Activated naive CD8-positive, alpha-beta T cell treated with anti-CD3 and anti-CD28 coated beads, Interleukin-2, amount 10 ng/mL, durations not matched to agents 7 days and 5 days (primary cell): ENCODE measurements at places on chromosomes 2 and 18.

- H3K27ac ChIP-seq, result no peak overlapping the region
- DNase-seq, result no peak
- H3K4me1 ChIP-seq, result peaks cover 13% of the 10 kb centered on the region
- peaks cover 3% of the 10 kb centered on the region for H3K27me3 ChIP-seq
- peaks cover 4% of the 10 kb centered on the region for H3K36me3 ChIP-seq
Measured at GRCh38 chr2:7835151-7835550, 846.7 kb upstream of the ID2 start.

DNA sequence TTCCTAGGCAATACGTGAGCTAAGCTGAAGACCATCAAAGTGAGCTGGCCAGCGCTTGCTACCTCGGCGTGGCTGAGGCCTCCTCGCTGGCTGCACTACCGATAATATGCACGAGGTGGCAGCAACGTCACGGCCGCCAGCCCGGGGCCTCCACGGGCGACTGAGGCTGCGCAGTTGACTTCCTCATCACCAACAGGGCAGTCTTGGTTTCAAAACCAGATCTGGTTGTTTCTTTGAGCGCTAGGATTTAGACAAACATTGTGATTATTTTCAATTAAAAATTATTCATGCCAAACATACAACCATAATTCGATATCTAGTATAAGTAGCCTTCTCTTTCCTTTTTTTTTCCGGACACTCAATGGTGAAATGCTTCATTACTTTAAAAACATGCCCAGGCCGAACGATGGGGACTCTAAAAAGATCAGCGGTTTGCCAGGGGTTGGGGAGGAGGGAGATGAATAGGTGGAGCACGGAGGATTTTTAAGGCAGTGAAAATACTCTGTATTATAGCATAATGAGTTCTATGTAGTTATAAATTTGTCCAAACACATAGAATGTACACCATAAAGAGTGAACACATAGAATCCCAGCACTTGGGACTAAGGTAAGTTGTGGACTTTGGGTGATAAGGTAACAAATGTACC lies 52.0 kb downstream of the CYBRD1 start:
- DNase-seq, result peak; percentile 88
- H3K4me3 ChIP-seq, result peak overlapping the region; percentile 11
- peaks cover 7% of the 10 kb centered on the region for H3K4me1 ChIP-seq
- no peaks in the 10 kb centered on the region for H3K36me3 ChIP-seq
- no peak overlapping the region for H3K27ac ChIP-seq
- no peaks in the 10 kb centered on the region for H3K27me3 ChIP-seq

DNA sequence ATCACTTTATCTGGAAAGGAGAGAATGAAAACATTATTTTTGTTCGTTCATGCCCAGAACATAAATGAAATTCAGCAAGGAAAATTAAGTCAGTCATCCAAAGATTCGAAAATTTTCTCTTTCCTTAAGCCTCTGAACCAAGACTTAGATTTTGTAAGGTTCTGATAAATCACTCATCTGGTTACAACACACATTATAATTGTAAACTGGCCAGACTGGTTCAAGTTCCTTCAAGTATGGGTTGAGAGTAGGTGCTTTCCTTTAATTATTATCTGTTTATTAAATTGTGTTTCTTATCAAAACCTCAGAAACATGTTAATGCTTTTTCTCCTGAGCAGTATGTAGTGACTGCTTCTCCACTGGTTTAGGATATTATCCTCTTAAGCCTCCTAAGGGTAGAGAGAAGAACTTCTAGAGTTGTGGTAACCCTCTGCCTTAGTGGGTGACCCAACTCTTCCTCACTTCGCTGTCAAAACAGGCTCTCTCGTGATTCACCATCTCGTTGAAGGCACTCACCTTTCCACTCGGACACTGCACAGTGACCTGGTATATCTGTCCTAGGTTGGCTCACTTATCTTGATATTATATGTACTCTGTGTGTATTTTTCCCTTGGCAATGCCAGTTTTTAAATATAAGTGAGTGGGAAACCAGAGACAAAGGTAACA lies 325.9 kb downstream of the PAX3 start:
- no peaks in the 10 kb centered on the region for H3K4me1 ChIP-seq
- no peaks in the 10 kb centered on the region for H3K27me3 ChIP-seq
- no peak for DNase-seq
- no peaks in the 10 kb centered on the region for H3K36me3 ChIP-seq
- H3K4me3 ChIP-seq, result no peak overlapping the region

DNA sequence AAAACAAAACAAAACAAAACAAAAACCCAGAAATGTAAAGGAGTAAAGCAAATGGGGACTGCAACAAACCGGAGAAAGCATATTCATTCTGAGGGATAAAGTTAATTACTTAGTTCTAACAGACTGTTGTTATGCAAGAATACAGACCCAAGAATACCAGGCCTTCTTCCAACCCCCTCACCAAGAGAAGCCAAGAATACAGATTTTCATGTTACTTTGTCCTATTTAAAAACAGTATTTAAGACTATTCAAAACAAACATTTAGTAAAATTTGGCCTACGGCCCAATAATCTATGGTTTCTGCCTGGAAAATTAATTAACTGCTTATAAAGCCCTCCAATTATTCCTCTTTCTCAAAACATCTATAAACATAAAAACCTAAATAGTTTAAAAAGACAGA lies 91.4 kb downstream of the USP34 start:
- H3K4me3 ChIP-seq, result no peak overlapping the region
- no peak for DNase-seq
- H3K36me3 ChIP-seq, result peaks cover 46% of the 10 kb centered on the region
- H3K4me1 ChIP-seq, result no peaks in the 10 kb centered on the region

DNA sequence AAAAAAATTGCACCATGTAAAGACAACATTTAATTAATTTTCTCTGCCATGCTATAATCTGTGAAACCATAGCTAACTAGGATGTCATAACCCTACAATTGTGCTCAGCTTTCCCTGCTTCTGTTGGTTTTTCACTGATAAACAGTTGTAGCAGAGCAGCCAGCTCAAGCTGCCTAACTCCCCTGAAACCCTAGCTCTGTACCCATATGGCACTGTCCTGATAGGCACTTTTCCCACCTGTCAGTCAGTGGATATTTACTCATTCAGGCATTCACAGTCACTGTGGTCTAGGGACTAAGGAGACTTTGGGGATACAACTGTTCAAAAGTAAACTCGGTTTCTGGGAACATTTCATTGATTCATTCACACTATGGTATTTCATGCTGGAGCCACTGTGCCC lies 407.0 kb downstream of the DSEL start:
- no peaks in the 10 kb centered on the region for H3K27me3 ChIP-seq
- H3K4me1 ChIP-seq, result no peaks in the 10 kb centered on the region
- no peak for DNase-seq
- no peaks in the 10 kb centered on the region for H3K36me3 ChIP-seq
- no peak overlapping the region for H3K27ac ChIP-seq

DNA sequence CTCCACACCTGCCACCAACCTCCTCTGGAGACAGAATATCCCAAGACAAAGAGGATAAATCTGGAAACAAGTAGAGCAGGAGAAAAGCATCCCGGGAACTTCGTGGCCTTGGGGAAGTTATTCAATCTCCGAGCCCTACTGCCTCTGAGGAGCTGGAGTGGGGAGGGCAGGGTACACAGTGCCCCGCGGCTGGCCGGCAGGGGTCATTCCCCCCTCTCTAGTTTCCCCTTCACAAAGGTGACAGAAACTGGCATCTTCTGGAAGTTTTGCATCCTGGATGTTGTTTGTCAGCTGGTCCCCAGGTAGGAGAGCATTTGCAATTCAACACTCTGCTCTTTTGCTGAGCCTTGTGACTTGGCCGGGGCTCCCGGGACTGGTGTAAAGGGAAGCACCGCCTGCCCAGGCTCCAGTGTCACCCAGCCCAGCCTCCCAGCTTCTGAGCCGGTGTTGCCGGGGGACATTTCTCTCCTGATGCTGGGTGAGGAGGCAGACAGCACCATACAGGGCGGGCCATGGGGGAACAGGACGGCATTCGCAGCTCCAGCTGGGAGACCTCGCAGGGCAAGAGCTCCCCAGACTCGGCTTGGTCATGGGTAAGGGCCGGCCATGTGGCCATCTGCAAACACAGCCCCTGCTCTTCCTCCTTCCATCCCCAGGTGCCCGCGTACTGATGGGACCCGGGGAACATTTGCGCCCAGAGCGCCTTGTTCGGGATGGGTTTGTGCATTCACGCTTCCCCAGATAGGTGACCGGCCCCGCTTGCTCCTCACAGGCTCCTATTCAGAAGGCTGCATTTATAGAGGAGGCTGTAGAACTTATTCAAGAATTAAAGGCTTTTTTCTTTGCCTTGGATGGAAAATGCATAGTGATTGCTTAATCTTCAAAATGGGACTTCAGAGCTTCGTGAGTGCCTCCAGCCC lies 7.4 kb upstream of the NTSR2 start:
- peaks cover 47% of the 10 kb centered on the region for H3K27me3 ChIP-seq
- H3K4me1 ChIP-seq, result peaks cover 4% of the 10 kb centered on the region
- H3K4me3 ChIP-seq, result no peak overlapping the region

DNA sequence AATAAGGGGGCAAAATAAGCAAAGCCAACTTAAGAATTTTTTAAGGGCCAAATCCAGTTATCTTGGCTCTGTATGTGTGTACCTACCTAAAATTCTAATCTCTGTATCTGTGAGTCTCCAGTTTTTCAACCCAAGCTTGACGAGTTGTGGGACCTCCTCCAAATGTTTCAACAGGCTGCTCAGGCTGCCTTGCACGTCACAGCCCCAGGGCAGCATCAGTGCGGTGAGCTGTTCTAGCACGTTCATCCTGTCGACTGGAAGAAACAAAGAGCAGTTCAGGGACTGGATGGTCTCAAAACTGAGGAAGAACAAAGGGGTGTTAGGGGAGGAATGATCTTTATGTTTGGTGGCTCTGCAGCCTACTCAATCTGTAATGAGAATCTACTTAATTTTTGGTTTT lies 29.4 kb downstream of the NLRC4 start:
- no peak overlapping the region for H3K4me3 ChIP-seq
- H3K36me3 ChIP-seq, result peaks cover 7% of the 10 kb centered on the region
- no peaks in the 10 kb centered on the region for H3K4me1 ChIP-seq
- no peaks in the 10 kb centered on the region for H3K27me3 ChIP-seq

DNA sequence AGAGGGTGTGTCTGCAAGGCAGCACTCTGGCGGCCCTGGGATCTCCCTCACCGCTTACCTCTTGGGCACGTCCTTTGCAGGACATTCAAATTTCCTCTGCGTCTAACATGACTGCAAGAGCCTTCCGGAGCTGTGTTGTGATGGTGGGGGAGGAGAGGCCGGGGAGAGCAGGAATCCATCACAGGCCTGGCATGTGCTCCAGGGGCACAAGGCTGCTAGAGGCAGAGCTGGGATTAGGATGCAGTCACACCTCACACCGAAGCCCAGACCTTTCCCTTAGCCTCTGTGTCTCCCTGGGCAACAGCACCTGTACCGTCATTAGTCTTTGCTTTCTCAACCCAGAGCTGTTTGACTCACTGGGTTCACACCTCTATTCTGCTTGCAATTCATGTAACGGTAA lies 111.3 kb downstream of the CMPK2 start:
- no peaks in the 10 kb centered on the region for H3K4me1 ChIP-seq
- H3K27me3 ChIP-seq, result peaks cover 21% of the 10 kb centered on the region
- H3K36me3 ChIP-seq, result no peaks in the 10 kb centered on the region
- no peak for DNase-seq
